CD4-positive, CD25-positive, alpha-beta regulatory T cell (primary cell): ENCODE measurements at places on chromosomes 3 and 15.

- DNase-seq, result no peak
Observed at GRCh38 chr15:80823995-80824394, 44.8 kb downstream of the CEMIP start.

GRCh38 chr3:66709532-66709931, 208.7 kb upstream of the LRIG1 start:
- no peak for DNase-seq

- no peak for DNase-seq
Observed at GRCh38 chr3:46284981-46285683, 42.9 kb downstream of the CCR3 start.

GRCh38 chr3:74839566-74839965, 225.1 kb upstream of the CNTN3 start:
- no peak for DNase-seq

GRCh38 chr15:81865850-81866537, 179.8 kb downstream of the MEX3B start:
- no peak for DNase-seq

DNA sequence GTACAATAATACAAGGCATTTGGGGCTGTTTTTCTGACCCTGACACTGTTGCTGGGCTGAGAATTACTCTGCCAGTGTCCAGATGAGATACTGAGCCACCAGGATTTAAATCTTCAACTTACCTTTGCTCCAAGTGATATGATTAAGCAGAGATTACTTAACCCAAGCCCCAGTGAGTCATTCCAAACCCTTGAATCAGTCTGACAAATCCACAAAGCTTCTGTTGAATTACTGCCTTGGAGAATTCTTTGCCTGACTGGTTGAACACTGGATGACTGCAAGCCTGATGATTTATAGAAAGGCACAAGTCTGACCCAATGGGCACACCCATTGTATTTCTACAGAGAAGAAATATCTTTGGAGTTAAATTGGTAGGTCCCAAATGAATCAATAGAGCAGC, 88.2 kb upstream of the TSC22D2 start:
- DNase-seq, result no peak

DNA sequence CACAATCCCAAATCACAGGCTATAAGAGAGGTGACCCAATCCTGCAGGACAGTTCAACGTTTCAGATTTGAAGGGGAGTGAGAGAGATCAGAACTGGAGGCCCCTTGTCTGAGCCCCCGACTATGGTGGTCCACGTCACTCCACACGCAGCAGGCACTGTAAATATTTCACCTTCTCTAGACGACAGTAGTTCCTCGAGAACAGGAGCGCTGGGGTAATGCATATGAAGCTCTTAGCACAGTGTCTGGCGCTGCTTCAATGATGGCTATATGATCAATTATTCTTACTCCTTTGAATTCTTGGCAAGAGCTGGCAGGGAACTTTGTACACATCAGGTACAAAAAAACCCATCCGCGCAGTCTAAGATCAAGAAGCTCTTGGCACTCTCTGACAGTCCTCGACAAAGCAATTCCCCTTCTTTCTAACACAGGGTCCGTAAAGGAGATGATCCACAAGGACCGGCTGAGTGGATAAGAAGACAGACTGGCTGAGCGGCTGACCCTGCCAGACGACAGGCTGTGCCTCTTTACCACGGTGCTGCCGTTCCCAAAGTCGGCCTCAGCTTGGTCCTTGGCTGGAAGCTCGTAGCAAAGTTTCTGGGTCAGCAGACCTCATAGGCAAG, 522 bp upstream of the NRROS start:
- no peak for DNase-seq

DNA sequence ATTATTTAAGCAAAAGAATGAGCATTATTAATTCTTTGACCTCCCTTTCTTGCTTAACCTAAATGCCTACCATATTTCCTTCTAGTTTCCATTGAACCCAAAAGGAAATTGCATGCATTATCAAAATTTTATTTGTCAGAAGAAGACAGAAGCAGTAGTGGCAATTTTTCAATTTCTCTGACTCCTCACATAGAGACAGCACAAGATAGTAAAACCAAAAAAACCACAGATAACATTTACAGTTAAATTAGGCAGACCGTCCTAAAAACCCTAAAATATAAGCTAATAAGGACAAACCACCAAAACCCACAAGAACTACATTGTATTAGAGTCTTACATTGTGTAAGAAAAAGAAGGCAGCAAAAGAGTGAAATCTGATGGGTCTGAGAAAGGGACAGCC, 27.1 kb downstream of the GOLGB1 start:
- no peak for DNase-seq

DNA sequence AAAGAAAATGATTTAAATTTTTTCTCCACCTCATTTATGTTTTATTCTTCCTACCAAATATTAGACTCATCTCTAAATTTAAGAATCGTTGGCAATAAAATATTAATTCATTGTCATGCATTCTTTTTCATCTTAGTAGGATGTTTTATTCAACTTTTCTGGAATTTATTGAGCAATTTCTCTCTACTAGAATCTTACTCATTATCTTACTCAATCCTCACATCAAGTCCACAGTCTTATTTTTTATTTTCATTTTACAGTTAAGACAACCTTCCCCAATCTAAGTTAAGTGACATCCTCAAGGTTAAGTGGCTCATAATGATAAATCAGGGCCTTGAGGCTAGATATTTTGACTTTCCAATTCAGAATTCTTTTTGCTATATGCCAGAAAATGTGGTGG, 15.9 kb upstream of the ALDH1A2 start:
- DNase-seq, result no peak

DNA sequence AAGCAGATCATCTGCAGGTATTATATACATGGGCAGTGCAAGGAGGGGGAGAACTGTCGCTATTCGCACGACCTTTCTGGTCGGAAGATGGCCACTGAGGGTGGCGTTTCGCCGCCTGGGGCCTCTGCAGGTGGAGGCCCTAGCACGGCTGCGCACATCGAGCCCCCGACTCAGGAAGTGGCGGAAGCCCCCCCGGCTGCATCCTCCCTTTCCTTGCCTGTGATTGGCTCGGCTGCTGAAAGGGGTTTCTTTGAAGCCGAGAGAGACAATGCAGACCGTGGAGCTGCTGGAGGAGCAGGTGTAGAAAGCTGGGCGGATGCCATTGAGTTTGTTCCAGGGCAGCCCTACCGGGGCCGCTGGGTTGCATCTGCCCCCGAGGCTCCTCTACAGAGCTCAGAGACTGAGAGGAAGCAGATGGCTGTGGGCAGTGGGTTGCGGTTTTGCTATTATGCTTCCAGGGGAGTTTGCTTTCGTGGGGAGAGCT, 639 bp downstream of the MKRN3 start:
- DNase-seq, result peak; percentile 40

GRCh38 chr15:62183130-62183529, 18.0 kb upstream of the C2CD4B start:
- DNase-seq, result no peak

- no peak for DNase-seq
Observed at GRCh38 chr15:85941186-85941855, 138.3 kb upstream of the AGBL1 start.

- no peak for DNase-seq
Observed at GRCh38 chr3:96172917-96173316, 641.5 kb upstream of the EPHA6 start.

GRCh38 chr15:90540768-90541167, 11.0 kb downstream of the CRTC3 start:
- DNase-seq, result no peak

- DNase-seq, result peak; percentile 23
Observed at GRCh38 chr15:71386448-71387236, 271.4 kb downstream of the THSD4 start.

DNA sequence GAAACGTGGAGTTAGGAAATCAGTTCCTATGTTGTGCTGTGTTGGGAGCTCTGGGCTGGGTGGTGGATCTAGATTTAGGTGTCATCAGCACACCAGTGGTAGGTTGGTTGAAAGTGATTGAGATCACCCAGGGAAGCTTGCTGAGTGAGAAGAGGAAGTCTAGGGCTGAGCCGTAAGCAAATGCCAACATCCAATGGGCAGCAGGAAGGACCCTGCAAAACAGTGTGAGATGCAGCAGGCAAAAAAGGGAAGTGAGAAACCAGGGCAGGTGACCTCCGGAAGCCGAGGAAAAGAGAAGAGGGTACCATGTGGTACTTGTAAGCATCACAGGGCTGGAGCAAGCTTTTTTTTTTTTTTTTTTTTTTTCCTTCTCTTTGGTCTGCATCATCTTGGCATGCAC, 15.9 kb upstream of the COPG1 start:
- no peak for DNase-seq

DNA sequence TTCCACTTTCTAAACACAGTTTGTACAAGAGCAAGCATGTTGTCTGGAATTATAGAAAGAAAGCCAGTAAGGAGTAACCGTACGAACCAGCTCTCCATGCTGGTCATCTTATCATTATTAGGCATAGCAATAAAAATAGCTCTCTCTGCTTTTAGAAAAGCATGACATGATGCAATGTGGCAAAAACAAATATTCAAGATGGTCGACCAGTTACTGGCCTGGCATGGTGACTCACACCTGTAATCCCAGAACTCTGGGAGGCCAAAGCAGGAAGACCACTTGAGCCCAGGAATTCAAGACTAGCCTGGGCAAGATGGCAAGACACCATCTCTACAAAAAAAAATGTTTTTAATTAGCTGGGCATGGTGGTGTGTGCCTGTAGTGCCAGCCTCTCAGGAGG, 2.6 kb upstream of the MAP4 start:
- DNase-seq, result no peak

GRCh38 chr3:115284980-115285379, 137.9 kb upstream of the ZBTB20 start:
- DNase-seq, result no peak

DNA sequence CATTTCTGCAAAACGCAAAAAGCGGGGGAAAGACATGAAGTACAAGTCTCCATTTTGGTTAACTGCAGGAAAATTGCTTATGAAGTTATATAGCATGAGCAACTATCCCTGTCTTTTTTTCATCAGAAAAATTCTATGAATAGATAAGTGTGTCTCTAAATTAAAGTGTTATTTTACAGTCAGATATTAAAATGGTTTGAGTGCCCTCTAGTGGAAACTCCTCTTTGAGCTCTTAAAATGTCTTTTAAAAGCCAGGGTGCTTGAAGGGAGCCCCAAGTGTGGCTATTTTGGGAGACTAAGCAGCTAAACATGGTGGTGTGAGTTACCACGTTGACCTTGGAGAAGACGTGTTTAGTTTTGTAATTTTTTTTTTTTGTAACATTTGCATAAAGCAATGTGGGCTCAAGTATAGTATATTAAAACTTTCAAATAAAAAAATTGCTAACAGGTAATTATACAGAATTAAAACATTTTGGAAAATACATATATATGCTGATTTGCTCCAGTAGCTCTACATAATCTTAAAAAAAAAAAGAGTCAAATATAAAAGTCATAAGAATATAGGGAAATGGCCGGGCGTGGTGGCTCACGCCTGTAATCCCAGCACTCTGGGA, 77.2 kb downstream of the PPP2R3A start:
- no peak for DNase-seq
